ENCODE measurements at places on chromosomes 3 and 15.
A peak's percentile ranks its signal among the peaks of the same experiment; 100 is the strongest.

DNA sequence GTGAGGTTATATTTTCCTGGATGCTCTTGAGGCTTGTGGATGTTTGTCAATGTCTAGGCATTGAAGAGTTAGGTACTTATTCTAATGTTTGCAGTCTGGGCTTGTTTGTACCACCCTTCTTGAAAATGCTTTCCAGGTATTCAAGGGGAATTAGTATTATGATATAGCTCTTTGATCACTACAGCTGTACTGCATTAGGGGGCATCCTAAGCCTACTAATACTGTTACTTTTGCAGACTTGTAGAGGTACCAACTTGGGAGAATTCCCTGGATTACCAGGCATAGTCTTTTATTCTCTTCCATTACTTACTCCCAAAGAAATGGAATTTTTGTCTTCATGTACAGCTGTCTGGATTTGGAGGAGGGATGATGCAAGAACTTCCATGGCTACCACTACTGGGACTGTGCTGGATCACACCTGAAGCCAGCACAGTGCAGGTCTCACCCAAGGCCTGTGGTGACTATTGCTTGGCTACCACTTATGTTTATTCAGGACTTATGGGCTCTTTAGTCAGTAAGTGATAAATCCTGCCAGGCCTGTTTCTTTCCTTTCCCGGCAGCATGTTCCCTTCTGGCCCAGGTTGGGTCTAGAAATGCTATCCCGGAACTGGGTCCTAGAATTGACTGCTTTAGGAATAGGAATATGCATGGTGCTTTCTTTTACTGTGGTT lies 402.9 kb downstream of the IL20RB start:
- DNase-seq: no peak

- DNase-seq: peak; percentile 41
Observed at GRCh38 chr3:45210308-45211041, 15.6 kb downstream of the TMEM158 start.

DNA sequence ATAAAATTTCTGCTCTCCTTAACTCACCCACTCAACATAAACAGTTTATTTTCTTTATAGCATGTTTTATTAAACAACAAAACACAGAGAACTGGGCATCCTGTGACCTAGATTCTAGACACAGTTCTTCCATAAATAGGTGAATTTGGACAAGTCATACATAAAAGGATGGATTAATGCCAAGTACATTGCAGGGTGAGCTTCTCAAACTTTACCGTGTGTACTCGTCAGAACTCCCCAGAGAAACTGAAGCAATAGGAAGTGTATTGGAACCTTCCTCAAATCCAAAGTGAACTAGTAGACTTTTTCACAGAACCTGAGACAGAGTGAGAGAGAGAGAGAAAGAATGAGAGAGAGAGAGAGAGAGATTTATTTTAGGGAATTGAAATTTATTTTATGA lies 139.7 kb downstream of the CD47 start:
- DNase-seq: no peak

GRCh38 chr3:42518800-42519567 lies 16.5 kb downstream of the VIPR1 start:
- DNase-seq: no peak

- DNase-seq: no peak
Observed at GRCh38 chr3:22089284-22089683, 338.3 kb upstream of the ZNF385D start.

DNA sequence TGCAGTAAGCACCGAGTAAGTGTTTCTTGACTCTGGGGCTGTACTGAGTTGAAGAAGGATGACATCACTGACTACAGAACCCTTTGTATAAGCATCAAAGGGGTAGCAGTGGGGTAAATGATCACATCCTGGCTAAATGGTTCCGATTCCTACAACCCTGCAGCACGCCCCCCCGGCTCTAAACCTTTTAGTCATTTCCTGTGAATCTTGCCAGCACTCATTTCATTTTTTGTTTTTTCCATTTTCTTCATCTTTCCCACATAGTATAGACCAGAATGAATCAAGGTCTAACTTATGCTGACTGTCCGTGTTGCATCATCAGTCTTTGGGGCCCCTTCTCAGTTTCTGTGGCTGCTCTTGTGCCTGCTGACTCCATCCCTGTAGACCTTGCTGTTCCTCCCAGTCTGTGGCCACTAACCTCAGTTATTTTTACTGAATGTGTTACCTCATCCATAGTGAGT lies 383.1 kb upstream of the TPRG1 start:
- DNase-seq: no peak

DNA sequence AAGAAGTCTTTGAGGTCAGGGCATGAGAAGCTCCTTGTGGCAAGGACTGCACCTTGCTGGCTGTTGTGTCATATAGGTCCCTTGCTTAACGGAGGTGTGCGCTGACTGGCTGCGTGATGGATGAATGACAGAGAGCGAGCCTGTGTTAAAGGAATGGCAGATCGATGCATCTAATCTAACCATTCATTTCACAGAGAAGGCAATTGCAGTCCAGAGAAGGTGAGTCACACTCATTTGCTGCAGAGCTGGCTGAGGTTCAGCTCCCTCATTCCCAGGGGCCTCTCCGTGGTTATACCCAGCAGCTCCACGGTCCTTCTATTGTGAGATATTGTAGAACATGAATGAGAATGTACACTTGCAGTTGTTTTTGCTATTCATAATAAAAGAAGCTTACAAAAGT lies 289.3 kb downstream of the EPHB1 start:
- no peak for DNase-seq

DNA sequence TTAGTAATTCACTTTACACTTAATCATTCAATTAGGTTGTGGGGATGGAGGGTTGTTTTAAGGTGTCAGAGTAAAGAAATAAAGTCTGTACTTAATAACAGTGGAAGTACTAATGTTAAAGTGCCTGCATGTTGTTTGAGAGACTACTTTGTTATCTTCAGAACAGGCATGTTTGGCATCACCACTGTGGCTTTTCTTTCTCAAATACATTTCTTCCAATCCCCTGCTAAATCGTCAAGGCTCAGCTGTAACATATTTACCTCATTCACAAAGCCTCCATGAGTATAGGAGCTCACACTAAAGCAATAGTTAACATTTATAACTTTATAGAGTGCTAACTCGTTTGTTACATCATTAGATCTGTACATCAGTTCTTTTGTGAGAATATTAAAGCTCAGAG lies 2.6 kb downstream of the TIMMDC1 start:
- DNase-seq: no peak

GRCh38 chr3:45795882-45796765 lies at the start of gene SLC6A20:
Gene SLC6A20 (minus strand): TSS chr3:45796536. CDS start chr3:45796419, 117 bp downstream.
- peak; percentile 12 for DNase-seq

- DNase-seq: no peak
Observed at GRCh38 chr3:126937533-126937932, 45.4 kb upstream of the PLXNA1 start.

- no peak for DNase-seq
Observed at GRCh38 chr3:182829761-182830405, 36.6 kb downstream of the ATP11B start.

- DNase-seq: no peak
Observed at GRCh38 chr15:62856466-62857246, 185.9 kb upstream of the TPM1 start.

DNA sequence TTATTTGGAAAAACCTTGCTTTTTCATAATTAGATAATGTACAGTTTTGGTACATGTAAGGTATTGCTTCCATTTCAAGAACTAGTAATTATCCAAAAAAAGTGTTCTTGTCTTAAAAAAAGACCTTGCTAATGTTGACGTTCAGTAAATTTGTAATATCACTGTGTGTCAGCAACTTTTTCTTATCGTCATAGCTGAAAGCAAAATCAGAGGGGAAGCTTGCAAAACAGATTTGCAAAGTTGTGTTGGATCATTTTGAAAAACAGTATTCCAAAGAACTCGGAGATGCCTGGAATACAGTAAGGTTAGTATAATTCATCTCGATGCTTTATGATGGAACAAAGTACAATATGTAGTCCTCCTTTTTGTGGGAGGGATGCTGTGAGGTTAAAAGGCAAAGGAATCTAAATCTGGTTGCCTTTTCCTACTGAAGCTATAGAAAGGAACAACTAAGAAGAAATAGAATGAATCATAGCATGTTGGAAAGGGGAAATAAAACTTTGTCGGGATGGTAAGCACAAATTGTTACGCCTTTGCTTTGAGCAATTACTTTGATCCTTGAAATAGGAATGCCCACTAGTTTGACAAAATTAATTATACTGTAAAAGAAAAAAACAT lies 1.5 kb downstream of the NSUN3 start:
- DNase-seq: no peak

- no peak for DNase-seq
Observed at GRCh38 chr3:62562596-62562995, 189.2 kb upstream of the FEZF2 start.

- DNase-seq: no peak
Observed at GRCh38 chr3:17894434-17895060, 152.1 kb upstream of the TBC1D5 start.

GRCh38 chr3:188279502-188280335 lies 125.8 kb downstream of the LPP start:
- no peak for DNase-seq

GRCh38 chr3:32930161-32930560 lies 21.3 kb upstream of the CCR4 start:
- DNase-seq: no peak

DNA sequence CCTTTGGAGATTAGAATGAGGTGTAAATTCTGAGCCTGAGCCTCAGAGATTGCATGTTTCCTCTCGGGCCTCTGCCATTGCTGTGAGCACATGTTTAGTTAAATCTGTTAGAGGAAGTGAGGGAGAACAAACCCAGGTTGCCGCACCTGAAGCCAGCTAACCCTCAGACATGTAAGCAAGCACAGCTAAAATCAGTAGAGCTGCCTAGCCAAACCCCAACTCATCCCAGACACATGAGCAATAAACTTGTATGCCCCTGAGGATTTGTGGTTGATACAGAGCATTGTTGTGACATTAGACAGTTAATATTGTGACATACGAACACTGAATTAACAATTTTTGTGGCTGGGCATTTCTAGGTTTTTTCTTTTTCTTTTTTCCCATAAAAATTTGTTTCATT lies 41.9 kb downstream of the NMD3 start:
- no peak for DNase-seq

GRCh38 chr3:168782193-168782592 lies 686.5 kb upstream of the GOLIM4 start:
- DNase-seq: no peak

DNA sequence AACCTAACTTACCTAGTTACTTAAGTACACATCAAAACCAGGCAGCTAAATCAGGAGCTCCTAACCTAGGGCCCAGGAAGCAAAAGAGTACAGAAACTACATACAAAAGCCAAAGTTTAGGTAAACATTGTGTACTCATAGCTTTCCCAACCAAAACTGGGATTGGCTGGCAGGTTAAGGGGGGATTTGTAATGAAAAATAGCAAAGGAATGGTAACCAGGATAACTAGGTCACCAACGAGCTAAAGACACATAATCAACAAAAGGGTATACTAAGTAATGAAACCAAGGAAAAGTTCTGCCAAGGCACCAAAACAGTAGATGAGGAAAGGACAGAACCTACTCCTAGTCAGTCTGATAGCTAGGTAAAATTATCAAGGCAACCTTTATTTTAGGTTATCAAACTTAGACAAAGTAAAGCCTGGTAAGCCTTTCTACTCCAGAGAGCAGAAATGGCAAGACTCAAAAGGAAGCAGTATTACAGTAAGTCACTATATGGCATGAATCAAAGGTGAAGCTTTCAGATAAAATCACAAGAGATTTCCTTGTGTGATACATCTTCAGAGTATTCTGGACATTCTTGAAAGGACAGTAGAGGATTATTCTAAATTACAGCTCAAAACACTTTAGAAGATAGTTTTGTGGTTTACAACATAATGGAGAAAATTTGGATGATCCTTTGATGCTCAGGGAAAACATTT lies 10.2 kb downstream of the TRA2B start:
- DNase-seq: no peak

DNA sequence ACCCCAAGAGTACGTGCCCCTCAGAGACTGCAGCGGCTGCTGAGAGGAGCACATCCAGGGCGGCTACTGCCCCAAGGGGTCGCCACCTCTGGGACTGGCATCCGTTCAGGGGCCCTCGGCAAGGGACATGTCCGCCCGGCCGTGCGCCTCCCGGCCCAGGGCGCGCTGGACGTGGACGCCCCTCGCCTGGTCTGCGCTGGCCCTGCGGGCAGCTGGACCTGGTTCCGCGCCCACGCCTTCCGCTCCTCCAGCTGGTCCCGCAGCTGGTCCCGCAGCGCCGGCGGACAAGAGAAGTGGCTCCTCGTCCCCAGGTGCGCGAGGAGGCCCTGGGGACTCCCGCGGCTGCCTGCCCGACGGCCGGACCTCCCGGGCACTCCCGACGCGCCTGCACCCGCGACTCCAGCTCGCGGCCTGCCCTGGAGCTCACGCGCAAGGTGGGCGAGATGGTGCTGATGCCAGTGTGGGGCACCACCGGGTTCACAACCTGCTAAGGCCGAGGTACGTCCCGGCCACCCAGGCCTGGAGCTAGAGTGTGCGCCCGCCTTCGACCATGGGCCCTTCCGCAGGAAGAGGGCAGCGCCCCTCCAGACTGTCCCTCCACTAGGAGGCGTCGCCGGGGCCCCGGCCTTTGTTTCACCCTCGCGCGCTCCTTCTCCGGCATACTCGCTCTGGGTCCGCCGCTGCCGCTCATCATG lies 14.4 kb upstream of the GP9 start:
- DNase-seq: no peak

DNA sequence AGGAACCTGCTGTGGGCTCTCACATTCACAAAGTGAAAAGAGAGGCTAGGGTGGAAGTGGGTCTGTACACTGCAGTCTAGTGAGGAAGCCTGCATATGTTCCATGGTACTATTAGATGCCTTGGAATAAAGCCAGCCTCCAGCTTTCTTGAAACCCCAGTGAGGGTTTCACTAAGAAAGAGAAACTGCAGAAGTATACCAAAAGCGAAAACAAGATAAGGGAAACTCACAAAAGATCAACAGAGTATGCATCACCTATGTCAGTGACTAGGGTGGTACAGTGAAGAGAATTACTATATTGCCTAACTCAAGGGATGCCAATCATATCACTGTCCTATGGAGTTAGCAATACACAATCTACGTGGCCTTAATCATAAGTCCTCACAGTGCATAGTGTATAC lies 212.5 kb upstream of the GADL1 start:
- no peak for DNase-seq

- peak; percentile 20 for DNase-seq
Observed at GRCh38 chr15:33915571-33916407, 52.5 kb upstream of the CHRM5 start.

DNA sequence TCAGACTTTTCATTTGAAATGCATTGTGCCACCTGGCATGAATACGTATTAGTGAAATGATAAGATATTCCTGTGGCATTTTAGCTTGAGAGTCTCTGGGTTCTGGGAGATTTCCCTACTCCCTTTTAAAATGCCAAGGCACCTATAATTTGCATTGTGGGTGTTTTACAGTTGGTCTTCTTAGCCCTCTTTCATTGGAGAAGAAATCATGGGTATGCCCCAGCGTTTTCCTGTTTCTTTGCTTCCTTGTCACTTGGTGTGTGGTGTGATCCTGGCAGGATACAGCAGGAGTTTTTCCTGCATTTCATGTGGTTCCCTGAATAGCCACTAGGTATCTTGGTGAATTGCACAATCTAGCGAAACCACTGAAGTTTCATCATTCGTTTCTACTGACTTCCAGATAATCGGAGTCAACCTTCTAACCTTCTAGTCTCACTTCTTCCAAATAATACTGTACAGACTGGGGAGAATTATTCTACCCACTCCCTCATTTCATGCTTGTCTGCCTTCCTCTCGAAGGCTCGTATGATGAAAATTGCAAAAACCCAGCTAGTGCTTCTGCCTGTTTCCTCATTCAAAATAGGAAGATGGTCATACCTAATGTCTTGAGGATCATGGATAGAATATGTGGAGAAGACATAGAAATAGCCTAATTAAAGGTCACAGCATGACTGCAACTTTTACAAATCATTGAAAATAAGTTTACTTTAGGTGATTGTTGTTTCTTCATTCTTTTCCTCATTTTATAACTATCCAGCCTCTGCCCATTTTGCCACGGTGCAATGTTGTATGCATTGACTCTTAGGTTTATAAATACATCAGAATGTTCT lies 2.6 kb downstream of the BHLHE40 start:
- no peak for DNase-seq
